Ascending aorta (tissue), 2 donors: ENCODE measurements at places on chromosomes 2 and 18. TPM values are rescaled to one million over a fixed set of nuclear protein-coding genes. Genes with fewer than 3 reads are reported as not detected.

The DNAJC10 gene
- total RNA-seq = 26.0 TPM

The C2orf69 gene
- total RNA-seq = 1.9 TPM

DNA sequence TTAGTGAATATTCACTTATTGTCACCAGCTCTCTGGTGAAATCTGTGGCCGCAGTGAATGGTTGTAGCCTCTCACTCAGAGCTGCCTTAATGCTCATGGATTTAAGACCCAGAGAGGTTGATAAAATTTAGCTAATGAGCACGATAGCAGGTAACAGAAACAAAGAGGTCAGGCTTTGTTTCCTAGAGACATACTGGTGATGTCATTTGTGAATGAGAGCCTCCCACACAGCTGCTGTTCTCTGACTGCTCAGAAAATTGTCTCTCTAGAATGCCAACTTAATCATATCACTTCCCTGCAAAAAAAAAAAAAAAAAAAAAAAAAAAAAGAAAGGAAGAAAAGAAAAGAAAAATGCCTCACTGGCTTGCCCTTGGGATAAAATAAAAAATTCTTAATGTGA lies 411.7 kb upstream of the MYT1L start:
- no peak overlapping the region for H3K27ac ChIP-seq
- H3K36me3 ChIP-seq = no peaks in the 10 kb centered on the region
- no peak for DNase-seq
- no peaks in the 10 kb centered on the region for H3K4me1 ChIP-seq
- H3K4me3 ChIP-seq = no peak overlapping the region

DNA sequence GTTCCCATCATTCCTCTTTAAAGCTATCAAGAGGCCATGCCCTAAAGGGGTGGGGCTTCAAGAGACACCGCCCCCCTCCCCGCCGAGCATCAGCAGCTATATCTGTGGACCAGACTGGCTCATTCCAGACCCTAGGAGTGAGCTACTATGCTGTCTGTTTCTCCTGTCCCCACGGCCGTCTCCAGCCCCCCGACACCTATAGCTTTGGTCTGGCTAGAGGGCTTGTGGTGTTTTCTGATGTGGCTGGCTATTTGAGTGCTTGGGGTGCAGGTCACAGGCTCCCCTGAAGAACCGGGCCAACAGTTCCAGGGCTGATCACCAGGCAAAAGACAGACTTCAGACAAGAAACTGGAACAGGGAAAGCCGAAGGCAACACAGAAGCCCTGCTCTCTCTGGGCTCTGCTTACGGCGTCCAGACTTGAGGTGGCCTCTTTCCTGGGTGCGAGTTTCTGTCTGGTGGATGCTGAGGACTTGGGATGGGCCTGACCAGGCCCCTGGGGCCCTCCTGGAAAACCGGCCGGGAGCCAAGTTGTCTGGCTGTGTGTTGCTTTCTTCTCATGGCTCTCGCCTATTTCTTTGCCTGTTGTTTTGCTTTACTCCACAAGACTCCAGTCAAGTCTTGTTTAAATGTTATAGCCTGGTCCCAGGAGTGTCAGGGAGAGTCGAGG lies 83.6 kb downstream of the KLHL29 start:
- H3K27me3 ChIP-seq = no peaks in the 10 kb centered on the region
- H3K4me1 ChIP-seq = peaks cover 11% of the 10 kb centered on the region
- no peak overlapping the region for H3K27ac ChIP-seq
- no peak for DNase-seq

- H3K4me1 ChIP-seq = peaks cover 29% of the 10 kb centered on the region
- H3K27ac ChIP-seq = peak overlapping the region; percentile 78
- no peaks in the 10 kb centered on the region for H3K36me3 ChIP-seq
Observed at GRCh38 chr2:20421988-20422370, 24.9 kb upstream of the RHOB start.

- H3K27me3 ChIP-seq = no peaks in the 10 kb centered on the region
- no peak for DNase-seq
- no peaks in the 10 kb centered on the region for H3K4me1 ChIP-seq
- H3K4me3 ChIP-seq = no peak overlapping the region
- H3K27ac ChIP-seq = no peak overlapping the region
- no peaks in the 10 kb centered on the region for H3K36me3 ChIP-seq
Observed at GRCh38 chr2:28544922-28545589, 49.2 kb downstream of the PLB1 start.

- H3K36me3 ChIP-seq = no peaks in the 10 kb centered on the region
- H3K4me3 ChIP-seq = no peak overlapping the region
- no peaks in the 10 kb centered on the region for H3K27me3 ChIP-seq
- H3K27ac ChIP-seq = no peak overlapping the region
- no peaks in the 10 kb centered on the region for H3K4me1 ChIP-seq
Observed at GRCh38 chr2:98800330-98801064, 69.6 kb upstream of the MGAT4A start.

DNA sequence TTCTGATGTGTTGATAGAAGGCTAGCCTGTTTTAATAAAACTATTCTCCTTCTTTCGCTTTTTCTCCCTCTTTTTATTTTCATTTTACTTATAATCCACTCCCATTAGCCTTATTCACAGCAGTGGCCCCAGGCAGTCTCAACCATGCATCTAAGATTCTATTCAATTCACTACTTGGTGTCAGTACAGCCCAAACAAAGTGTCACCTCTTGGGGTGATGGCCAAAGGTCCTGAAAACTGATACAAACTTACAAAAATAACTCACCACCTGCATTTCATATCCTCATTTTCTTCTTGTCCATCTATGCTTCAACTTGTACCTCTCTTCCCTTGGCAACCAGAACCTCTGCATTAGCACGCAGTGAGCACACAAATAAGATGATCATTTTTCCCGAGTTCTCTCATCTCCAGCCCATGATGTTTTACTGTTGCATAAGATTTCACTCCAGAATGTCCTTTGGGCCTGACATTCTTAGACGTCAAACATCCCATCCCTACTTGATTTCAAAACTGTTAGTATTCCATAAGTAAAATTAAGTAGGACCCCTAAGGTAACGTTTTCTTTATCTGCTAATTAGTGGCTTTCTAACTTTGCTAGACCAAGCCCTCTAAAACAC lies 559.3 kb upstream of the TNP1 start:
- H3K4me1 ChIP-seq = peaks cover 32% of the 10 kb centered on the region
- H3K4me3 ChIP-seq = no peak overlapping the region
- no peak for DNase-seq
- H3K27me3 ChIP-seq = no peaks in the 10 kb centered on the region

DNA sequence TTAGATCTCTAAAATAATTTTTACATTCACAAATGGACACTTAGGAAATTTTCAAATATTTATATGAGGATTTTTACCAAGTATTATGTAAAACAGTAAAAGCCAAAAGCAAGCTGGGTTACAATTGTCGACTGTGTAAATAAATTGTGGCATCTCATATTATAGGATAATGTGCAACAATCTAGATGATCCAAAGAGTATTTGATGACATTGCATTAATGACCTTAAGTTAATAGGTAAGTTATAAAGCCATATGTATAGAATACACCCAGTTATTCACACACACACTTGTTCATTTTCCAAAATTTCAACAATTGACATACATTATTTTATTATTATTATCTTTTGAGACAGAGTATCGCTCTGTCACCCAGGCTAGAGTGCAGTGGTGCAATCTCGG lies 69.3 kb downstream of the ATP8B1 start:
- no peak overlapping the region for H3K4me3 ChIP-seq
- H3K4me1 ChIP-seq = peaks cover 20% of the 10 kb centered on the region
- DNase-seq = no peak
- no peaks in the 10 kb centered on the region for H3K27me3 ChIP-seq
- H3K36me3 ChIP-seq = no peaks in the 10 kb centered on the region
